Dermis microvascular lymphatic vessel endothelial cell (primary cell): ENCODE measurements at places on chromosomes 6 and 20.

DNA sequence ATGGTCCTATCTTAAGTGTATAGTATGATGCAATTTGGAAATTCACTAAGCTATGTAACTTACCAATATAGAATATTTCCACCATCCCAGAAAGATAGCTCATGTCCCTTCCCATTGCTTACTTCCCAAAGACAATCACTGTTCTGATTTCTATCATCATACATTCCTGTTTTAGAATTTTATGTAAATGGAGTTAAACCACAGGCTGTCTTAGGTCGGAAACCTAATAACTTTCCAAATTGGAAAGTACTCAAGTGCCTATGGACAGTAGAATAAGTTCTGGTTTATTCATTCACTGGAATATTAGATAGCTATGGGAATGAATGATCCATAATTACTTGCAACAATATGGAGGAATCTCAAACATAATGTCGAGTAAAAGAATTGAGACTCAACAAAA is 20.1 kb downstream of the ENPP3 start:
- DNase-seq, result no peak

- peak; percentile 45 for DNase-seq
These were observed 9.6 kb downstream of the IGF2R start for GRCh38 chr6:159978291-159979135.

- no peak for DNase-seq
These were observed 253.2 kb downstream of the DLL1 start for GRCh38 chr6:170037541-170038250.

DNA sequence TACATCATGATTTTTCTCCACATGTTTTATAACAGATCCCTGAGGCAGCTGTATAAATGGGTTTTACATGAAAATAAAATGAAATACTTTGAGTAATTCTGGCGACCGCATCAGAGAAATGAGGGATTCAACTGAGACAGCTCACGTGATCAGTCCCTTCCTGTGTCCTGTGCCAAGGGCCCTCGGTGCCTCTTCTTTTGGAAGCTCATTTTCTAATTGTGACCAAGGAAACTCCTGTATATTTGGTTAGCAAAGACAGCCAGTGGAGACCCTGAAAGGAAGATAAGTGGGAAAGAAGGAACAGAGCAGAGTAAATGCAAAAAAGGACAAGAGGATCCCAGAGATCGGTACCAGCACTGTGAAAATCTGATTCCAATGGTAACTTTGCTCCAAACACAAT is 129.9 kb downstream of the FYN start:
- no peak for DNase-seq

DNA sequence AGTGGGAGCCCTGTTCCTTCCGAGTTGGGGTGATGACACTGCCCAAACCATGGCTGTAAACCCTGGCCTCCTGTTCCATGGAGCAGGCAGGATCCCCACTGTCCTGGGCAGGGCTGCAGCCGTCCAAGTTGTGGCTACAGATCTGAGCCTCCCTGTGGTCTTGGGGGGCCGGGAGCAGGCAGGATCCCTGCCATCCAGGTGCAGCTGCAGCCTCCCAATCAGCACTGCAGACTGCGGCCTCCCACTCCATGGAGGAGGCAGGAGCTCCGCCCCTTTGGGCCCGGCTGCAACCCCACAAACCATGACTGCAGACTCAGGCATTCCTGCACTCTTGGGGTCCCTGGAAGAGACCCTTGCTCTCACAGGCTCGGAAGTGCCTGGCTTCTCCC is 872.1 kb upstream of the GJE1 start:
- DNase-seq, result no peak

GRCh38 chr6:14180609-14181008 is 63.0 kb downstream of the CD83 start:
- no peak for DNase-seq

- no peak for DNase-seq
These were observed 30.1 kb downstream of the CMTR1 start for GRCh38 chr6:37463110-37463509.

DNA sequence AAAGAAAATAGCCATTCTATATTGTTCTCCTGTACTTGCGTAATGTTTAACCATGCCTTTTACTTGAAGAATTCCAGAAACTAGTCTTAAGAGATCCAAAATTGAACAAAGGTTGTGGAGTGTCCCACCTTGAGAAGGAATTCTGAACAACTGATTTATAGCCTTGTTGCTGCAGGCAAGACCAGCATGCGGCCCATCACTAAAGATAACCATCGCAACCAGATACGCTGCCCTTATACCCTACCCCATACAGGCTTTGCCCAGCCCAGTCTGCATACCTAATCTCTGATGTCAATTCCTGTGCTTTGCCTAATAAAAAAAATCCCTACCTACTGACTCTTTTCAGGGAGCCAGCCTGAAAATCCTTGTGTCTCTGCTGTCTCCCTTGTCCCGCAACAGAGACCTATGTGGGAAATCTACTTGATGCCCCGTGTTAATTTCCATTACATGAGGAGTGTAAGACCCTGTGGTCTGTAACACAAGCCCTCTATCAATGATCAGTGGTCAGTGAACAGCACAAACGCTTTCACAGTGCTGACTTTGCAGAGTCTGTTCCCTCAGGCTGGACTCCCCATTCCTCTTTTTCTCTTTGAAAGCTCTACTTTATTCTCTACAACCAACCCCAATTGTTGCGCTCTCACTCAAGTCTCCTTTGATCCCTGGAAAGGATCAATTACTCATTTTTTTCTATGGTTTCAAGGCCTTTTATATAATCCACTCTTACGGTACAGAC is 125.7 kb upstream of the BTBD3 start:
- no peak for DNase-seq

GRCh38 chr6:32947552-32948465 is 5.1 kb downstream of the HLA-DMA start:
- DNase-seq, result peak; percentile 20

DNA sequence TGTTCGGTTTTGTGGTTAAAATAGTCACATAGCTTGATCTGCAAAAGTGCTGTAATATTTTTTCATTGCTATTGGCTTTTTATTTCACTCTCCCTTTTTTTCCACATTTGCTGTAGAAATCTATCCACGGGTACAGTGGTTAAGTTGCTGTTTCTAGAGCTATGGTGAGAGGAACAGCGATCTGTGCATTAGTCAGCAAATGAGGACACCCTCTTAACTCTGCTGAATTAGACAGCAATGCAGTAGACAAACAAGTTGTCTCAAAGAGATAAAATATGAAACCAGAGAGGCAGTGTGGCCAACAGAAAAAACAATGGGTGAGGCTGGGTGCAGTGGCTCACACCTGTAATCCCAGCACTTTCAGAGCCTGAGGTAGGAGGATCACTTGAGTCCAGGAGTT is 17.6 kb upstream of the SYNJ2 start:
- no peak for DNase-seq

DNA sequence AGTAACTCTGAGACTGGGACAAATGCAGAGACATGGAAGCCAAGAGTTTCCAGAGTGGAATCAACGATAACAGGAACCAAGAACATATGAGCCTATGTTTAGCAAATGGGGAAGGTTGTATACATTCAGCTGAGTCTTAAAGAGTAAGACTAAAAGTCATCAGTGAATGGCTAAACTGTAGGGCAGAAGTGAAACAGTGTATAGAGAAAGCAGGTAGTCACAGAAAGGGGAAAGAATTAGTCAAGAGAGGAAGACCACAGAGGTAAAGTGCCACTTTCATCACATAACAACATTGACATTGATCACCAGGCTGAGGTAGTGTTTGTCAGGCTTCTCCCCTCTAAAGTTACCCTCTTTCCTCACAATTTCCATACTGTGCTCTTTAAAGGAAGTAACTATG is 306.5 kb upstream of the SPTLC3 start:
- DNase-seq, result no peak

- no peak for DNase-seq
These were observed 6.1 kb upstream of the DOK5 start for GRCh38 chr20:54469293-54469692.

GRCh38 chr20:6769903-6770785 is 2.7 kb downstream of the BMP2 start:
- DNase-seq, result no peak

GRCh38 chr6:117840541-117840983 is 66.5 kb upstream of the SLC35F1 start:
- peak; percentile 55 for DNase-seq

- no peak for DNase-seq
These were observed 59.9 kb upstream of the GNRH2 start for GRCh38 chr20:2983508-2983907.

GRCh38 chr20:46807998-46808397 is 86.6 kb upstream of the EYA2 start:
- DNase-seq, result no peak

GRCh38 chr6:130529569-130530149 is 163.8 kb downstream of the TMEM200A start:
- no peak for DNase-seq

GRCh38 chr20:25160897-25161296 is 34.6 kb upstream of the ENTPD6 start:
- no peak for DNase-seq

GRCh38 chr6:154682633-154683125 is 50.5 kb upstream of the SCAF8 start:
- no peak for DNase-seq

- DNase-seq, result peak; percentile 71
These were observed 37.5 kb downstream of the NOX3 start for GRCh38 chr6:155418017-155418761.

DNA sequence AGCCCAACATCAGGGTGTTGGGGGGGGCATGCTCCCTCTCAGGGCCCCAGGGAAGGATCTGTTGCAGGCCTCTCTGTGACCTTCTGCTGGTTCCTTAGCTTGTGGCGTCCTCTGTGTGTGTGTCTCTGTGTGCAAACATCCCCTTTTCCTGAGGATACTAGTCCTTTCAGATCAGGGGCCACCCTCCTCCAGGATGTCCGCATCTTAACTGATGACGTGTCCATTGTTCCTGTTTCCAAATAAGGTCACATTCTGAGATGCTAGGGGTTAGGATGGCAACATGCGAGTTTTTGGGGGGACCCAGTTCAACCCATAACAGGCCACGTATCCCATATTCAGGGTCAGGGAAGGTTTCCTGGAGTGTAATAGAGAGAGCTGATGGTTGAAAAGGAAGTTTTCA is 40.9 kb downstream of the GMPR start:
- no peak for DNase-seq

GRCh38 chr6:16344756-16345155 is 106.4 kb downstream of the GMPR start:
- DNase-seq, result peak; percentile 30

DNA sequence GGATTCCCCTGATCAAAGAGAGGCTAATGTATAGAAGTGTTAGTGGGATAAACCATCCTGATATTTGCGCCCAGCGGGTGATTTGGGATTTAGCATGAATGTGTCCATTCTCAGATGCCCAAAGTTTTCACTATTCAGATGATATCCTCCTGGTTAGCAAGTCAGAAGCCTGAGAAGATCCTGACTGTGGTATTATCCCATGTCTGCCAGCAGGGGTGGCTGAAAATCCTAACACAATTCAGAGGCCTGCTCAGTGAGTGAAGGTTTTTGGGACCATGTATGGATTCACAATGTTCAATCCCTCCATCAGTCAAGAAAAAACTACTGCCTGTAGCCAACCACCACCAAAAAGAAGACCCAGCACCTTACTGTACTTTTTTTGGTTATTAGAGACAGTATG is 34.1 kb upstream of the SPACA1 start:
- DNase-seq, result no peak

DNA sequence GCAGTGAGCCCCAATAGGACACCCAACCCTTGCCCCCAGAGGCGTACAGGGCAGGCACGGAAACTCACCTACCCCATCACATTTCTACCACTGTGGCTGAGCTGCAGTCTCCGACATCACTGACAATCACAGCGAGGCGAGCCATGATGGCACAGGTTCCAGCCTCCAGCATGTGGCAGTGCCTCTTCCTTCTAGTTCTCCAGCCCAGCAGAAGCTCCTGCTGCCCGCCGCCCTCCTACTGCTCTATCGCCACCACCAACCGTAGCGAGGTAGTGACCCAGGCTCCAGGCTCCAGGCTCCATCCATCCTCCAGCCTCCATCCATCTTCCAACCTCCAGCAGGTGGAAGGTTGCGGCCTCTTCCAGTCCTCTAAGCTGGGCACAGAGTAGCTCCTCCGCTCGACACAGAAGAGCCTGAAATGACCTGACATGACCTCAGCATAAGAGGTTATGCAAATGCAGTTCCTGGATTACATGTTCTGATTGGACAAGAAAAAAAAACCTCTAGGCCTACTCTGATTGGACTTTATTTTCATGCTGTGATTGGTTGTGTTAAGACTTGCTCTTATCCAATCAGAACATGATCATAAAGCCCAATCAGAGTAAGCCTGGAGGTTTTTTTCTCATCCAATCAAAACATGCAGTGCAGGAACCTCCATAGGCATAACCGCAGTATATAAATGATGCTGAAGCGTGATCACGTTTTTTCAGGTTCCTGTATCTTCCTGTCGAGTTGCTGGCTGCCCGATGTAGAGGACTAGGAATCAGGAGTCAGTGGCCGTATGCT is 438.9 kb upstream of the ZNF337 start:
- no peak for DNase-seq

- no peak for DNase-seq
These were observed 426.3 kb upstream of the NOX3 start for GRCh38 chr6:155881826-155882526.

- DNase-seq, result no peak
These were observed 33.2 kb upstream of the HBS1L start for GRCh38 chr6:135087803-135088202.

DNA sequence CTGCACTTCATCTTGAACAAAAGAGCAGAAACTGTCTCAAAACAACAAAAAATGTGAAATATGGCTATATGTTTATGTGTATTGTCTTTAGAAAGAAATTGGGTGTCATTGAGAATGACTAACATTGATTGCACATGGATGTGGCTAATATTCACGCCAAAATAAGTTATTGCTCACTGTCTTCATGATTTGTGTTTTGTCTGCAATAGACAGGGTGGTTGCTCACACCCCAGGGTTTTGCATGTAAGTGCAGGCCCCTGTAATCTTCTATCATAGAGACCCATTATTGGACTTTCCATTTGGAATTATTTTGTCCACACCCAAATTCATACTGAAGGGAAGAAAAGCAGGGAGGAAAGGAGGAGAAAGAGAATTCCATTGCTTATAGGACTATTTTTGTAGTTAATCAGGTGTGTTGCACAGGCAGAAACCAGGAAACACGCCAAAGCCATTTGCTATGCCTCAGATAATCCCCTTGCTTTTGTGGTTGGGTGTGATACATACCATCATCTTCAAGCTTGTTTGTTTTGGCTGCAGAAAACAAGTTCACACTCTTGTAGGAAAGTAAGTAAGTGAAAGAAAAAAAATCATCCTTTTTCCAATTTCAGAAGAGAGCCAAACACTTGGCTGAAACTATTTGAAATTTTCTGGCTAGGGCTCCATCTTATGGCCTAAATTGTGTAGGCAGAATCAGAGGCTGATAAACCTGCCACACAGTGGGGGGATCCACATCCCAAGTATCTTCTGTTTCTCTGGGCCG is 214.1 kb downstream of the COL12A1 start:
- no peak for DNase-seq

DNA sequence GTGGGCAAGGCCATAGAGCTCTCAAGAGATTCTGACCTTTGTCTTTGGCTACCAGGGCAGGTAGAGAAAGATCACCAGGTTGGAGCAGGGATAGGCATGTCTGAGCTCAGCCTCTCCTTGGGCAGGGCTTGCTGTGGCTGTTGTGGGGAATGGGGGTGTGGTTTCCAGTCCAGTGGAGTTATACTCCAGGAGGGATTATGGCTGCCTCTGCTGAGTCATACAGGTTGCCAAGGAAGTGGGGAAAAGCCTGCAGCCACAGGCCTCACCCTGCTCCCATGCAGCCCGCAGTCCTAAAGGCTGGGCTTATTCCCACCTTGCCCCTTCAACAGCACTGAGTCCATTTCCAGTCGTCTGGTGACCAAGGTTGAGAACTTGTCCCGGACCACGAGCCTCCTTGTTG is 21.9 kb downstream of the MEP1A start:
- no peak for DNase-seq

- DNase-seq, result no peak
These were observed 119.2 kb upstream of the INSM1 start for GRCh38 chr20:20248620-20249200.

GRCh38 chr6:46926481-46926880 is 4.7 kb upstream of the ADGRF5 start:
- DNase-seq, result no peak
